ENCODE measurements at places on chromosomes 1 and 21. TPM values are rescaled to one million over a fixed set of nuclear protein-coding genes. Genes with fewer than 3 reads are reported as not detected.

DNA sequence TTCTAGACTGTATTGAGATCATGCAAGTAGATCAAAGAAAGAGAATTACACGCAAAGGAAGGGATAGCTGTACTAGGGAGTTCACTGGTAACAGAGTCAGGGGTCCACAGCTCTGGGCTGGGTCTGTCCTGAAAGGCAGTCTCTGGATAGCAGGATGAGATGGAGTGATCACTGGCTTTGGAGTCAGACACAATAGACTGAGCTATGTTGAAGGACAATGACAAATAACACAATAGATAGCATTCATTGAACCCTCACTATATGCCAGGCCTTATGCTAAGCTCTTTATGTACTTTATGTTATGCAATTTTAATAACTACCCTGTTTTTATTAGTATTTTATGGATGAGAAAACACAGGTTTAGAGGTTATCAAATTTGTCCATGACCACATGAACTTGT is 10.0 kb upstream of the DNAJC6 start:
- DNase-seq: no peak

- no peak for DNase-seq
These were observed 235.4 kb downstream of the PBX1 start for GRCh38 chr1:164794356-164794755.

- DNase-seq: no peak
These were observed 2.1 kb upstream of the UBE2T start for GRCh38 chr1:202343652-202344349.

- no peak for DNase-seq
These were observed 111.6 kb downstream of the ADGRL2 start for GRCh38 chr1:81912383-81912782.

DNA sequence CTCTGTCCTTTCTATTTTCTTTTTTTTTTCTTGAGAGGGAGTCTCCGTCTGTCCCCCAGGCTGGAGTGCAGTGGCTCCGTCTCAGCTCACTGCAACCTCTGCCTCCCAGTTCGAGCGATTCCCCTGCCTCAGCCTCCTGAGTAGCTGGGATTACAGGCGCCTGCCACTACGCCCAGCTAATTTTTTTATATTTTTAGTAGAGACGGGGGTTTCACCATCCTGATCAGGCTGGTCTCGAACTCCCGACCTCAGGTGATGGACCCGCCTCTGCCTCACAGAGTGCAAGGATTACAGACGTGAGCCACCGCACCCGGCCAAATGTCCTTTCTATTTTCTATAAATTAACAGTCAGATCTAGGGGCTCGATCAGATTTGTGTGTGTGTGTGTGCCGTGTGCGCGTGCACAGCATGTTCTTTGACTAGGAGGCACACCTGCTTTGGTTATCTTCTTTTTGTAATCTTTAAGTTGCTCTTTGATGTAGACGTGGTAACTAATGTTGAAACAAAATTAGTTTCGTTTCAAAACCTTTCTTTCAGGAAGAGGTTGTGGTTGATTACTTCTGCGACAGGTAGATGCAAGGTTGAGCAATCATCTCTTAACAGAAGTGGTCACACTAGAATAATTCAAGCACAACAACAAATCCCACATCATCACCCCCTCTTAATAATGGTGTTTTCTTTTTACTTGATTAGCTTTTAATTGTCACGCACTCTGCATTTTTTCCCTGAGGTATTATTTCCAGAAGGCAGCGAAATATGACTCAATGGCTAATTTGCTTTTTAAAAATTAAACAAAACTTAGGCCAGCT is 779 bp upstream of the DEGS1 start:
- DNase-seq: no peak

GRCh38 chr1:26861286-26861701 is 1.7 kb upstream of the SFN start:
- no peak for DNase-seq

GRCh38 chr21:41648591-41649031 is 118.2 kb downstream of the RIPK4 start:
- no peak for DNase-seq

- no peak for DNase-seq
These were observed 2.6 kb upstream of the TMEM82 start for GRCh38 chr1:15739745-15740144.

DNA sequence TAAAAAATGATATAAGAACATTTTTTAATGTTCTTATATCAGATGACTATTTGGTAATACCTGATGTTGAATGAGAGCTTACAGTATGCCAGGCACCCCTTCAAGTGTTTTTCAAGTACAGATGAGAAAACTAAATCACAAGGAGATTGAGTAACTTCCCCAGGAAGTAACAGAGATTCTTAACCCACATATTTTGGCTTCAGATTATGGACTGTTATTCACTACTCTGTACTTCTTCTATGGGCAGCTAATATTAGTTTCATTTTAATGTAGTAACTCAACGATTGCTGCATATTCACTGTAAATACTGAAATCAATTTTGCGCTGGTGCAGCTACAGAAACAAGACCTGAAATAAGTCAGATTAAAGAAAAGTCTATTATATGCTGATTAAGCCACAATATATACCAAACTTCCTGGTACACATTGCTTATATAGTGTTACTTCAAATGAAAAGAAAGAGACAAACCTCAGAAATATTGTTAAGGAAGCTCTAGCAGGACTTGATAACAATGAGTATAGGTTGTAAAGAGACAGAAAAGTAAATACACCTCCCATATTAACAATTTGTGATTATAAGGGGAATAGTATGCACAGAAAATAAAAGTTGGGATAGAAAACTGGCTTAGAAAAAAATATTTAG is 19.7 kb downstream of the DPYD start:
- no peak for DNase-seq

KCNE2 gene
- total RNA-seq: not detected

SPRR2F gene
- total RNA-seq: not detected

BTBD8 gene
- 5.5 TPM for total RNA-seq
